ENCODE measurements at places on chromosomes 3 and 15.

DNA sequence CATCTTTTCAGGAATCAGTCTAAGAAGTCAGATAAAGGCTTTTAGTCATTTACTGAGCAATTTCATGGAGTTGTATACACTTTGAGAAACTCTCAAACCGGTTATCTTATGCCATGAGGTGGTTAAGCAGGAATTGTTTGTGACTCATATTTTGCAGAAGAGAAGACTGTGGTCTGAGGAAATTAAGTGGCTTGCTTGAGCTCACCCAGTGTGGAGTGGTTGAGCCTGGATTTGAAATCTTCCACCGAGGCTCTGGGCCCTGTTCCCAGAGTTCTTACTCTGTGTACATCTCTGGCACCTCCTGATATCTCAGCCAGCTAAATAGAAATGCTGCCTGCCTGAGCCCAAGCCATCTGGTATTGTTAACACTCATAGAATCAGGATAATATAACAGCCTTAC lies 37.8 kb upstream of the BCL6 start:
- peak; percentile 95 for ATAC-seq

DNA sequence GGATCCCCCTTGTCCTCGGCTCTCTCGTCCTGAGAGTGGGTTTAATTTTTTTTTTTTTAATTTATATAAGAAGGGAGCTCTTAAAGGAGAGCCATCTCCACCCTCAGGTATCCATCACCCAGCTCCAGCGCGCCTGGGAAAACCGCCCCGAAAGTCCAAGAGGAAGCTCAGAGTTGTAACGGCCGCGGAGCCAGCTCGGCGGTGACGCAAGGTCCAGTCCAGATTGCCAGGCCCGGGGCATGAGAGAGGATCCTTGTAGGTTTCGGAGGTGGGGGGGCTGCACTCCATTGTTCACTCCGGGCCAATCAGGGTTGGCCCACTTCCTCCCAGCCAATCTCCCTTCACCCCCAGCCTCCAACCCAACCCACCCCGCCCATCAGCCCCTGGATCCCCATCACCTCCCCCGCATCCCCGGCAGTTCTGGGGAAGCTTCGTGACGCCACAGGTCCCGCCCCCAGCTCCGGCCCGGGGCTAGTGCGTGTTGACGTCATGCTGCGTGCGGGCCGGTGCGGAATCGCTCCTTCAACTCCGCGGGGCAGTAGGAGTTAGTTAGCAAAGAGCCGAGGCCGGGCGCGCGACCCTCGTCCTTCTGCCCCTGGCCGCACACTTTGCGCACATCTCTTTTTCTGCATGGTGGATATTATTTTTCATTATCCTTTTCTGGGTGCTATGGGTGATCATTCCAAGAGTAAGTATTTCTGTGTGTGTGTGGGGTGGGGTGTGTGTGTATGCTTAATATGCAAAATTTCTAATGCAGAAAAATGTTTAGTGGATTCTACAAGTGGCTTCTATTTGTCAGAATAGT lies at the start of gene ISL2:
TSS of gene ISL2 (plus strand) at position 520 of the 805 bp plus-strand sequence. CDS start at position 631, 111 bp downstream.
- ATAC-seq, result no peak

DNA sequence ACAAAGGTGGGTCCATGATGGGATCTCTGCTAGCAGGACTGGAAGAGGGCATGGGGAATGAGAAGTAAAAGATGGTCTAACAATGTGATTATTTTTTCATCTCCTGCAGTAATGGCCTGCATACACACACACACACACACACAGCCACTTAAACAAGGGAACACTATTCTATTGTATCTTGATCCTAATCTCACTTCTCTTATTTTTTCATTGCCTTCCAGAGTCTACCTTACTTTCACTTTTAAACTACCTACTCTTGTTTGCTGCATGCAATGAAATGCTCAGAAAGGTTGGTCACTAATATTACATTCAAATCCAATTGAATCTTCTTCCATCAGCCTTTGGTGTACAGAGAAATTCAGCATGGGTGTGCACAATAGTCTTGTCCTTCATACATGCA lies 853.8 kb downstream of the IGSF11 start:
- ATAC-seq, result no peak

DNA sequence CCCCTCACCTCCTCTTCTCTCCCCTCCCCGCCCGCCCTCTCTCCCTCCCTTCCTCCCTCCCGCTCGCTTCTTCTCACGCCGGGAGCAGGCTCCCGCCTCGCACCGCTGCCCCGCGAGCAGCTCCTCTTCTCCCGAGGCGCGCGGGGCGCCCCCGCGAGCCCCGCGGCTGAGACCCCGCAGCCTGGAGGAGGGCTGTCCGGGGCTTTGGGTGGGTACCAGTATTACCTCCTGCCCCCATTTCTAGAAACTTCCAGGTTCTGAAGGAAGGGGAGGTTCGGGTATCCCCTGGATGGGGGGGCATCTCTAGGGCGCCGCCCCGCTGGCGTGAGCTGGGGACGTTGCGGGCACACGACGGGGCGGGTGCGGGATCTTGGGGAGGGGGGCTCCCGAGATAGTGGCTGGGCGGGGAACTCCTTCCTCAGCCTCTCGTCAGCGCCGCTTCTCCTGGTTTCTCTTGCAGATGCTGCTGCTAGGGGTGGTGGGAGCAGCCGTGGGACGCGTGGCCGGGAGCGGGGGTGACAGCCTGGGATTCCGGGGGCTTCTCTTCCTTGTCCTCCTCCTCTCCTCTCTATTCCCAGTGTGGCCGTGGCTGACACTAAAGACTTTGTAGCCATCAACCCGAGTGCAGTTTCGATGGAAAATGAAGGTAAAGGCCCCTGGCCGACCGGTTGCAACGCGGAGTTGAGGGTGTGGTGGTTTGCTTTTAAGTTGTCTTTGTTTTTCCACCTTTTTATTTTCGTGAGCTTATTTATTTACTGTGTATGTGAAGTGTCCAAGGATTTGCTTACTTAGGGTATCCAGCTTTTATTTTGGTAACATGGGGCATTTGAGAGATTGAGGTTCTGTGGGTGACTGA lies 474 bp downstream of the ATP2C1 start:
- peak; percentile 43 for ATAC-seq

GRCh38 chr15:93028111-93028631 lies 60.8 kb downstream of the RGMA start:
- peak; percentile 2 for ATAC-seq

- no peak for ATAC-seq
These were observed 279.7 kb downstream of the MAGI1 start for GRCh38 chr3:65758876-65759598.

DNA sequence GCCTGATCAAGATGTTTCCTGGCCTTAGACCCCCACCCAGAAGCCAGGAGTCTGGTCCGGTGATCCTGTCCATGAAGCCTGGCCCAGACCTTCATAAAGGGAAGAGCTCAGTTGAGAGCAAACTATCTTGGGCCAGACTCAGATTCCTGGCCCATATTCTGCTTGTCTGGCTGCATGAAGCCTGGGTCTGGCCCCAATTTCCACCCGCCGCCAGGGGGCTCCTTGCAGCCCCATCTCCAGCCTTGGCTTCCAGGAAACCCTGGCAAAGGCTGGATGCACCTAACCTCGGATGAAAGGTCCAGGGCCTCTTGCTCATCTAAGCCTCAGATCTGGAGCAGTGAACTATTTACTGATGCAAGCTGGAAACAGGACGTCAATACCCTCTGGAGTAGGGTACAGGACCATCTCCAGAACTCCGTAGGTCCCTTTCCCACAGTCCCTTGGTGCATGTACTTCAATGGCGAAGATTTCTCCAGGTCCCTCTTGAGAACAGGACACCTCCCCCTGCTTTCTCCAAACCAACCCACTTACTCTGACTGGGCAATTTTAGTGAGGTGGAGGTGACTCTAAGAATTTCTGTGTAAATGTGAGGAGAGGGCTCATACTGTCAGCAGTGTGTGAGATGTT lies 5.6 kb downstream of the FOXL2 start:
- peak; percentile 12 for ATAC-seq

GRCh38 chr3:194019398-194020165 lies 116.4 kb upstream of the HES1 start:
- no peak for ATAC-seq

GRCh38 chr3:107531917-107532469 lies 9.2 kb downstream of the BBX start:
- ATAC-seq, result no peak

DNA sequence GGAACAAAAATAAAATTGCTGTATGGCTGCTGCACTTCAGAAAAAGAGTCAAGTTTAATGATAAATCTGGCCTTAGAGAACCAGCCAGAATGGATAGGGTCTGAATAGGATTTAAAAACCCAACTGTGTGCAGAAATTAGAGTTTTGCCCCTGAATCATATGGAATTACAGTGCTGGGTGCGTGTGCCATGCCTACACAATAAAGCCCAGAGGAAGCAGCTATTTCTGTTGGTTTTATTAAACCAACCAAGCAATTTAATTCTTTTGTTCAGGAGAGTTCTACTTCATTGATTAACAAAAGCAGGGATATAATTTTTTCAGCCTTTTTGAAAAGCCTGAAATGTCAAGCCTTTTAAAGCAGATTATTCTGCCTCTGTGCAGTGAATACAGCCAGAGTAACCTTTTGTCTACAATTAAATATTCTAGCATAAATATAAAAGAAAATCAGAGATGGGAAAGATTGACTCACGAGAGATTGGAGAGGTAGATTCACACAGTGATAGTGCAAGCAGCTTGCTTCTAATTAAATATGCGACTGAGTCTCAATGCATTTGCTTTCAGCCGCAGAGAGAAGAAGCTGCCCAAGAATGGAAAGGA lies 66.7 kb upstream of the DNAJC19 start:
- ATAC-seq, result no peak

GRCh38 chr15:43143203-43143941 lies 10.0 kb downstream of the TMEM62 start:
- ATAC-seq, result no peak

- ATAC-seq, result no peak
These were observed 257.5 kb upstream of the LRTM1 start for GRCh38 chr3:55185380-55185779.

DNA sequence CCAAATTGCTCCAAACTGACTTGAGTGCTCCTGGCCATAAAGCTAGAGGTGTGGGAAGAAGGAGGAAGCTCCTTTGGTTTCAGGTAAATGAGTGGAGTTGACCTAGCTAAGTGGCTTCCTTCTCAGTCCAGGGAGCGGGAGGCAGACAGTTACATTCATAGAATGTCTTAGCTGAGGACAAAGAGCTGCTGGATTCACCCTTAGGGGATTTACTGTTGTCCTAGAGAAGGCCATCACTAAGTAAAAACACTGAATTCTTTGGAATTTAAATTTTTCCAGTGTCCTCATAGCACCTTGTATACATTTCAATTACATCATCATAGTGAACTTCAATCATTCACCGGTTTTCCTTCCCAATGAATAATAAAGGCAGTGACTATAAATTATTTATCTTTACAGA lies 27.3 kb upstream of the NANOGP8 start:
- no peak for ATAC-seq

GRCh38 chr3:12170207-12170606 lies 11.5 kb upstream of the TIMP4 start:
- ATAC-seq, result no peak

- ATAC-seq, result peak; percentile 67
These were observed 34.5 kb upstream of the CHST2 start for GRCh38 chr3:143084856-143085731.

DNA sequence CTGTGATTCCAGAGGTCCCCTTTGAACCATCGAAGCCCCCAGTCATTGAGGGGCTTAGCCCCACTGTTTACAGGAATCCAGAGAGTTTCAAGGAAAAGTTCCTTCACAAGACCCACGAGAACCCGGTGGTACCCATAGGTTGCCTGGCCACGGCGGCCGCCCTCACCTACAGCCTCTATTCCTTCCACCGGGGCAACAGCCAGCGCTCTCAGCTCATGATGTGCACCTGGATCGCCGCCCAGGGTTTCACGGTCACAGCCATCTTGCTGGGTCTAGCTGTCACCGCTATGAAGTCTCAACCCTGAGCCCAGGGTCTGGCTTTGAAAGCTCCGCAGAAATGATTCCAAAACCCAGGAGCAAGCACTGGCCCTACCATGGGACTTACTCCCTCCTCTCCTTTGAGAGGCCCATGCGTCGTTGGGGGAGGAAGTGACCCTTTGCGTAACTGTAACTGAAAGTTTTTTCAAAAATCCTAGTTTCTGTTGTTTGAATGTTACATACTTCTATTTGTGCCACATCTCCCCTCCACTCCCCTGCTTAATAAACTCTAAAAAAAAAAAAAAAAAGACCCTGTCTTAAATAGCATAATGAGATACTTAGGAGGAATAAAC lies 85.1 kb upstream of the CSPG5 start:
- ATAC-seq, result no peak

- ATAC-seq, result no peak
These were observed 27.9 kb downstream of the EHD4 start for GRCh38 chr15:41944313-41944940.

DNA sequence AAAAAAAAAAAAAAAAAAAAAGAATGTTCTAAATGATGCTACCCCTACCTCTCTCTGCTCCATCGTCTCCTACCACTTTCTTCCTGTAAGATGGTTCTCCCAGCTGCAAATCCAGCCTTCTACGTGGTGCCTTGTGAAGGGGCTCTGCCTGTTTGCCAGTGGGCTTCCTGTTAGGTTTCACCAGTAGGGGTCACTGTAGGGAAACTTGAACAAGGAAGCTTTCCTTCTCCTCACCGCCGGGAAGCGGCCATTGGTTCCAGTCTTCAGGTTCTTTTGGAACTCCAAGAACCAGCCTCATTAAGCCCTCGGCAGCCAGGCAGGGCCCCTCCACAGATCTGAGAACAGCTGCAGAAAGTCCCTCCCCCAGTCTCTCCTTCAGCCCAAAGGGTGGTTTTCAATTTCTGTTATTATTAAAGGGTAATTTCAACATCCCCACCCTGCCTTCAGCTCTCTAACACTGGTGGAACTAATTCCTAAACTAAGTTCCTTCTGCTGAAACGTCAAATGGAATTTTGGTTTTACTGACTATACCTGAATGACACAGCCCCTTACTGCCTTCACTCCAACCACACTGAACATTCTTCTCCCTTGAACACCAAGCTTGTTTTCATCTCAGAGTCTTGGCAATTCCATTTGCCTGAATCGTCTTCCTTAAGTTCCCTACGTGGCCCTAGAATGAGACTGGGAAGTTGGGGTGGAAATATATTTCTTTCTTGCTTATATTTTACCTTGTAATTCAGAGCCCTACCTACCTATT lies 13.5 kb downstream of the MCCC1 start:
- no peak for ATAC-seq

GRCh38 chr15:49242820-49243219 lies 72.8 kb downstream of the GALK2 start:
- no peak for ATAC-seq

DNA sequence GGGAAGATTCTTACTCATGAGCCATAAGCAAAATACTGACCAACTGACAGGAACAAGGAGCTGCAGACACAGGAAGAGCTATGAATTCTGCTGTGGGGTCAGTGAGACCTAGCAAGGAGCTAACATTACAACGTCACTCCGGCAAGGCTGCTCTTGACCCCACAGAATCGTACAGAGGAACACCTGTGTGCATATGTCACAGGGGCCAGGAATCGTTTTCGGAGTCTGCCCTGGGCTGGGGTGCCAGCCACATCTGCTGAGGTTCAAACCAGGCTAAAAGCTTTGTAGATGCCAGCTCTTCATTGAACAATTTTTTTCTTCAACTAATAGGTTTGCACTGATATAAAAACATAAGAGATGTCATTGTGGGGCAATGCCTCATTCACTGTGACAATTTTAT lies 82.6 kb downstream of the LRRK1 start:
- ATAC-seq, result no peak

- no peak for ATAC-seq
These were observed 56.5 kb downstream of the SMAD3 start for GRCh38 chr15:67121644-67122605.

- ATAC-seq, result no peak
These were observed 17.7 kb downstream of the MAGEF1 start for GRCh38 chr3:184694133-184694665.

- no peak for ATAC-seq
These were observed 720.9 kb downstream of the DIPK2A start for GRCh38 chr3:144692488-144692887.

GRCh38 chr3:12479919-12480427 lies 4.3 kb upstream of the TSEN2 start:
- ATAC-seq, result peak; percentile 24

GRCh38 chr15:93200081-93200836 lies 111.2 kb upstream of the RGMA start:
- no peak for ATAC-seq
